ENCODE measurements at places on chromosomes 7 and 10.

DNA sequence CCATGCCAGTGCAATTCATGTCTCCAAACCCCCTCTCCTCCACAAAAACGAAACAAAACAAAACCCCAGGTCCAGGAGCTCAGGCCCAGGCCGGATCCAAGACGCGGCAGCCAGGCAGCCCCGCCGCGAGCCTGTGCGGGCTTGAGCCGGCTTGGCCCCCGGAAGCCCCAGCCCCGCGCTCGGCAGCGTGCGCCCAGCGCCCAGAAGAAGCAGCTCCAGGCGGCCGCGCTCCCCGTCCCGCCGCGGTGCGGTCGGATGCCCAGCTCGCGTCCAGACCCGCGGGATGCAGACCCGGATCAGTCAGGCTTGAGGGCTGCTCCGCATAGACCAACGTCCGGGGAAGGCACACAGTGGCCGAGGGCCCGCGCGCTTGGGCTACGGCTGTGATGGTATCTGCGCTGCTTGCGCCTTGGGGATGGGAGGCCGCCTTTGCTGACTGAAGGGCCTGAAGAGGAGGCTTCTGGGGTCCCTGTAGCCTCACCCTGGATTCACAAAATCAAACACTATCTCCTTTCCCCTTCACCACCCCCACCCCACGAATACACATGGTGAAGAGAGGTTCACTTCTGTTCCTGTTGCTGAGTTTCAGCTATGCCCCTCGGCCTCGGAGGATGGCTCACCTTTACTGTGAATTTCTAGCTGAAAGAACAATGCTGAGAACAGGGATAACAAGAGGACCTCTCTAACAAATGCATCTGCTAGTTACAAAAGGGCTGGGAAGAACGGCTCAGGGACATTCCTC, 79.9 kb upstream of the EN2 start:
- DNase-seq, result no peak

DNA sequence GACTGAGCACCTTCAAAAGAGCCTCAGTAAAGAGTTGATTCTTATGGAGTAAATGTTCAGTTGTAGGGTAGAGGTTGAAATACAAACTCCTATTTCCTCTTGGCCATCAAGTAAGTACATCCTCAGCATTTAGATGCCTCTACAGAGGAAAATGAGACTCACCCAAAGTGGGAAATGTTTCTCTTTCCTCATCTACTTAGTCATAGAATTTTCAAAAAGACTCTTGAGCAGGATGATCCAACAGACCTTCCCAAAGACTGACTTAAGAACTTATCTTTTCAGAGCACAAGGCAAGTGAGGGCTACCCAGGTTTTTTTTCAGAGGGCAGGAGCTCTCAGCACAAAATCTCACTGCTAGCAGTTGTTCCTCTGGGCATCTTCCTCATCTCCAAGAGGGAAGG, 449.1 kb downstream of the KCNMA1 start:
- peak; percentile 50 for DNase-seq

GRCh38 chr7:37070471-37070870, 346.2 kb upstream of the AOAH start:
- DNase-seq, result no peak

- no peak for DNase-seq
These were observed 14.3 kb upstream of the ZMIZ1 start for GRCh38 chr10:79054203-79055099.

- DNase-seq, result peak; percentile 59
These were observed 132.3 kb upstream of the POT1 start for GRCh38 chr7:125061776-125062397.

DNA sequence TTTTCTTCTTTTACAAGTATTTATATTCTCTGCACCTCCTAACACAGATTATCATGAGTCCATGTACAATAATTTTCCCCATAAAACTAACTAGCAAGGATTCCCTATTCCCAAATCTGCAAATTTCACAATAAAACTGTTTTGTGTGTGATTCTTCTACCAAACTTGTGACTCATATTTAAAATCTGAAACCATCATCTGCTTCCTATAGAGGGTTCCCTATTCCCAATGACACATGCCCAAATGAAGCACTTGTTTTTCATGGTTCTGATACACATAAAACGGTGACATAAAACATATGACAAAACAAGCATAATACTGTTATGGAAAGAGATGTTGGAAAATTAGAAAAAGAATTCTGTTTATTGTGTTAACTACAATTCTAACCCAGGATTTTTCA, 657.6 kb downstream of the PARD3 start:
- peak; percentile 88 for DNase-seq

GRCh38 chr7:79936281-79936983, 198.2 kb upstream of the GNAI1 start:
- DNase-seq, result peak; percentile 6

DNA sequence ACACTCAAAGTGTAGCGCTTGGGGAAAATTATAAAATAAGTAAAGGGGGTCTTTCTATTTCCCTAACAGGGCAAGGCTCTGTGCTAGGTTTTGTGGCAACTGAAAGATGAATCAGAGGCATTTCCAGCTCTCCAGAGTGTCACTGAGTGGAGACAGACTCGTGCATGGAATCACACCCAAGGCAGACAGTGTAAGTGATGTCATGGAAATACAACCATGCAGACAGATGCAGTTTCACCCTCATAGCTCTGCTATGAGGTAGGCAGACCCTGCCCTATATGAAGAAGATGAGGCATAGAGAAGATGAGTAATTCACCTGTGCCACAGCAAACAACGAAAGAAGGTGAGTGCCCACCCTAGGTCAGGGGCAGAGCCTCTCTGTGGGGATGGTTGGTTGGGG, 57.2 kb upstream of the PITRM1 start:
- DNase-seq, result peak; percentile 60

DNA sequence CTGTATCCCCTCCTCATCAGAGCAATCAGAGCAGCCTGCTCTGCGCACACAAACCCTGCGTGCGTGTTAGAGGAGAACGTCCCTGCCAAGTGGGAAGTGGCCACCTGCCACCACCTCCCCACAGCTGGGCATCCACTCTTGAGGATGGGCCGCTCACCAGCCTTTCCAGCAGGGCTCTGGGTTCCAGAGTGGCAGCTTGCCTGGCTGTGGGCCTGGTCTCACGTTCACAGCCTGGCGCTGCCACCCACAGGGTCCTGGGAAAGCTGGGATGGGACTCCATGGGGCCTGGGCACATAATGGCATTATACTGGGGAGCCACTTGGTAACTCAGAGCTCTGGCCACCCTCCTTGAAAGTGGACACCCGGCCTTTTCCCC, 151.1 kb upstream of the PPP2R2D start:
- DNase-seq, result no peak

DNA sequence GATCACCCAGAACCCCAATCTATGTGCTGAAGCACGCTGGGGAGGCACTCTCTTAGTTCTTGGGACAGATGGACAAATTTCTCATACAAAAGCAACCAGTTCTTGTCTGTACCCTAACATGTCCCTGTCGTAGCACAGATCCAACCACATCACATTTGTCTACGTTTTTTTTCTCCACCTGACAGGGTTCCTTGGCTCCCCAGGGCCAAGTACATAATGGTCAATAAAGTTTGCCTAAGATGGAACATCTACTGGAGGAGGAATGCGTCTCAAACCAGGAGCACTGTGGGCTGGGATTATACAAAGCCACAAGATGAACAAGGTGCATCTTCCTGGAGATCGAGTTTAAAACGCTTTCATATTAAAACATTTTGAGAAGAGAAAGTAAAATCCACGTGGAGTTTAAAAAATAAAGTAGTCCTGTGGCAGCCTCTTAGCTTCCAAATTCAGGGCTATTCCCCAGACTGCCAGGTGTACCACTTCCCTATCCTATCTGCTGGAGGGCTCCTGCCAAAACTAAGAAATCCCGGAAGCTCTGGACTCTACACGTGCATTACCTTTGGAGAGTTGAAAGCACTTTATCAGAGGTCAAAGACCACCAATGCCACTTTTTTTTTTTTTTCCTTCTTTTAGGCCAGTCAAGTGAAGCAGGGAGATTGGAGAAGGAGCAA, 1.4 kb downstream of the TMEM243 start:
- DNase-seq, result no peak

DNA sequence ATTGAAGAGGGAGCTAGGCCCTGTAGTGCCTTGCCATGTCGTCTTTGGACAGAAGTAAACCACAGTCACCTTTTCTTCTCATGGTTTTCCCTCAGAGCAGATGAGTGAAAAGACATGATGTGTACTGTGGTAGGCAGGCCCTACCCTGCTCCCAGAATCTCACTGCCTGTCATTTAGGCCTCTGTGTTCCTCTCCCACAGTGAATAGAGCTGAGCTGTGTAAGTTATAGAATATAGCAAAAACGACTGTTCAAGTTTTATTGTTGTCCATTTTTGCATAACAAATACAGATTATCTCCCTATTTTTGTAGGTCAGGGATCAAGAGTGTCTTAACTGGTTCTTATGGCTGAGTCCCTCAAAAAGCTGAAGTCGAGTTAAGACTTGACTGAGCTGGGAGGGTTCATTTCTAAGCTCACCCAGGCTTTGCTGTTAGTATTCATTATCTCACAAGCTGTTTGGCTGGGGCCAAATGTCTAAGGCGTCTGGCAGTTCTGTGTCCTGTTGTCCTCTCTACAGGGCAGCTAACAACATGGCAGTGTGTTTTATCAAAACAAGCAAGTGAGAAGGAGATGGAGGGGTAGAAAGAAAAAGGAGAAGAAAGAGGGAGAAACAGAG, 780.9 kb upstream of the POM121L12 start:
- DNase-seq, result no peak

DNA sequence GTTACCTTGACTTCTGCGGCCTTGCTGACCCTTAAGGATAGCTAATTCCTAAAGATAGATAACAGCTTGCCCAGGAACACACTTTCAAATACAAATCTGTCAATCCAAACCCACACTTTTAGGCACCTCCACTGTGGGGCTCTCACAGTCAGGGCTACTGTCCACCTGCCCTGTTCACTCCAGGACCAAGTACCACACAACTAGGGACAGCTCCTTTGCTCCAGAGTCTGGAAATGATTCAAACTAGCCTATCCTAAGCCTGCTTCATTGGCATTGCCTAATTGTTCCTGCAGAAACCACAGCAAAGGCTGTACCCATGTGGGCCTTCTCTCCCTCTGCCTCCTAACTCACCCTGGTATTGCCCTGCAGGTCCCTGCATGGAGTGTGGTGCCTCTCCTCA, 538.9 kb upstream of the IGFBP3 start:
- no peak for DNase-seq

DNA sequence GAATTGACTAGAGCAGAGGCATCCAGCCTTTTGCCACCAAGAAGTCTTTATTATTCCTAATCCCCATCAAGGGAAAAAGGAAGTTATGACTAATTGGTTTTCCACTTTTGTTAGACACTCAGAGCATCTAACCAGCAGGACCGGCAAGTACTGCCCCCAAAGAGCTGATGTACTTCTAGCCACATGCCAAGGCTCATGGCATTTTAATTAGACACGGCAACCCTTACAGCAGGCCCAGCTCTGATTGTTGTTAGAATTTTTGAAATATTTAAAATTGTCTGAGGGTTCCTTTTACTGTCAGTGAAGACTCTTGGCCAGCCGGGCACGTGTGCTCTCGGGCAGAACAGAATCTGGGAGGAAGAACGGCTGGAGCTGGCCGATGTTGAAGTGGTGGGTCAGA, 114.8 kb downstream of the SPAG6 start:
- DNase-seq, result no peak

- no peak for DNase-seq
These were observed 168.9 kb downstream of the NRF1 start for GRCh38 chr7:129780257-129780973.

DNA sequence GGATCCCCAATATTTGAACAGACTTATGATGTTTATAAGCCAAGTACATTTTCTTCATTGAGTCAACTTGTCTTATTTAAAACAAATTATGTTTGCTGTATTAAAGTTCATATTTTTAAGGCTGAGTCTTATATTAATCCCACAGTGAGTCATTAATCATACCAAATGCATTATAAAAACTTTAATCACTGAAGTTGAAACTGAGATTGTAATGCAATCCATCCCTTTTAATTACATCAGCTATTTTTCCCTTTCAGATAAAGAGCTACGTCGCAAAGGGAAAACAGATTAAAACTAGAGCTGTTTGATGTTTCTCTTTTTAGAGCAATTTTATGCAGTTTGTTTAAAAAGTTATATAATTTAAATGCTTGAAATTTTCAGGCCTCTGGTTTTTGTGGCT, 183.0 kb downstream of the ARID5B start:
- peak; percentile 47 for DNase-seq

DNA sequence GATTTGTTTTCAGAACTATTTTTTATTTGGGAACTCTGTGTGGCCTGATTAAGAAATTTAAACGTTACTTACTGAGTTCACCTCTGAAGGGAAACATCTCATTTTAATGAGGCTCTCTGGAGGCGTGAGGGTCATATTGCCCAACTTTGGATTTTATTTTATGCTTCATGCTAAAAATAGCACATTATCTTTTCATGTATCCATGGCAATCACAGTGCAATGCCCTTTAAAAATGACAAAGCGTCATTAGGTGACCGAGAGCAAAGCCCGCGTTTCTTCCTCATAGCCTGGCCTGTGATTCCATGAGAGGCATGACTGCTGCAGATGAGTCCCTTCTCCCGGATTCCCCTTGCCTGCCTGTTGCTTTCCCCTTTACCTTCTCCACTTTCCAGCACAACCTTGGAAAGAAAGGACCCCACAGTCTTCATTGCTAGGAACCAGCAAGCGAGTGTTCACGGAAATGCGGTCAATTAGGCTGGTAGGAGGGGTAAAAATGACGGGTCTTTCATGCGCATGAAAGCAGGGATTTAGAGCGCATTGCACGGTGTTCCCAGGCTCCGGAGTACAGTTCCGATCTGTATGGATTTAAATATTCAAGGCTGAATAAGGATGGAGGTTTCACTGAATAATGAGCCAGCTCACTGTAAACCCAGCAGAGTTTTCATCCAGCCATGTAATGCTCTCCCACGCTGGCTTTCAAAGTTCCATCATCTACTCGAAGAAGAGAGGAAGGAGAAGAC, 98.2 kb upstream of the PITRM1 start:
- DNase-seq, result no peak

GRCh38 chr10:86670290-86670811, 2.0 kb downstream of the LDB3 start:
- no peak for DNase-seq

- DNase-seq, result no peak
These were observed 340.5 kb downstream of the PTPRN2 start for GRCh38 chr7:158246960-158247673.

DNA sequence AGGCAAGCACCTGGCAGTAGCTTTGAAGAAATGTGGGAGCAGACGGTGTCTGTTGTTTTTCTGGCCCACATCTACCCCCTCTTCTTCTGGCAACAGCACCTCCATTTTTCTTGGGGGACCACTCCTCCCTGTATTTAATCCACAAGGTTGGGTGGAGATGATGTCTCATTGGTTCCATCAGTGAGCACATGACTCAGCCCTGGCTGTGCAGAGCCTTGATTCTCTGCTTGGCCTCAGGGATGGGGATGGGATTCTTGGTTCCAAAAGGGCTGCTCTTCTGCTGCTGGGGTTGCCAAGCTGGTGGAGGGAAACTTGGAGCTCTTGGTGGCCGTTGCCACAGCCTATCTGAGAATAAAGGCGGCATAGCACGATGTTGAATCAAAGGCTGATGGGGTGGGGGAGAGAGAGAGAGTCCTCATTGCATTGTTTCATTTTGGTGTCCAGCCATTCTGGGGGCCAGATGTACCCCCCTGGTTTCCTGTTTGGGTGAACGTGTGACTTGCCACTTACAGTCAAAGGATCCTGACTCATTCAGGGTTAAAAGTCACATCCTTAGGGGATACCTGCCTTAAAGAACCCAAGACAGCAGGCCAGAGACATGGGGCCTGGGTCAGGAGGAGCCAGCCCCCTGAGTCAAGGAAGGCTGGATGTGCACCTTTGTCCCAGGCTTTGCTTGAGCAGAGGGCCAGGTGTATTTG, 25.9 kb downstream of the GRK5 start:
- DNase-seq, result no peak
